ENCODE measurements at places on chromosomes 3 and 15.

- DNase-seq = peak; percentile 79
These were observed 127.5 kb downstream of the BDH1 start for GRCh38 chr3:197428117-197428801.

GRCh38 chr15:52068004-52068615 is 44.5 kb downstream of the BCL2L10 start:
- no peak for DNase-seq

- no peak for DNase-seq
These were observed 1.5 kb downstream of the ATG3 start for GRCh38 chr3:112560307-112560706.

DNA sequence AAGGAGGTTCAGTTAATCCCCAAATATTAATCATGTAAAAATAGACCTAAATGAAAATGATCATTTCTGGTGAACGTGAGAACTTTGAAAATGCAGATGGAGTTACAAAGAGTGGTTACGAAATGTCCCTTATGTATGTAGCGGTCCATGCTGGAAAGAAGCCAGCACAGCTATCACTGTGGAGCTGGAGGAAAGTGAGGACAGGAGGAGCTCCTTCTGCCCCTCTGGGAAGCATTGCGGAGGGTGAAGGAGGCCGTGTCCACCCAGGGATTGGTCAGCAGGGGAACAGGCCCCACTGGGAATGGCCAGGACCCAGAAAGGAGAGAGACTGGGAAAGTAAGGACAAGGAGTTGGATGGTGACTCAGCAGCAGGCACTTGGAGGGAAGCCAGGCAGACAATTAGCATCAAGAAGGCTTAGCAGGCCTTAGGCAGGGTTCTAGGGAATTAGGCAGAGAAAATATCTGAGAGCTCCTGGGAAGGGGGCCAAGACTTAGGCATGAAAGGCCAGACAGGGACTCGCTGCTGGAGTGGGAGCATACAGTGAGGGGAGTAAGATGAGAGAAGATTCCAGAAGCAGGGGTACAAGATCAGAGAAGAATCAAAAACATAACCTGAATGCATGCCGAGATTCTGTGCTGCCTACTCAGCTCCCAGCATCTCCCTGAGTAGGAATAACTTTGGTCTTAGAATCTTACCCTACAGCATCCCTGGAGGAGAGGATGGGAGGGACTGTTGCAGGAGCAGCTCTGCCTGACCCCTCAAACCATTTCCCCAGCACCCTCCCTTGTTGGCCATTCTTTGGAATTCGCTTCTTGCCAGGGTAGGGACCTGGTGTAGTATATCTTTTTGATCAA is 171.0 kb upstream of the UMPS start:
- no peak for DNase-seq

DNA sequence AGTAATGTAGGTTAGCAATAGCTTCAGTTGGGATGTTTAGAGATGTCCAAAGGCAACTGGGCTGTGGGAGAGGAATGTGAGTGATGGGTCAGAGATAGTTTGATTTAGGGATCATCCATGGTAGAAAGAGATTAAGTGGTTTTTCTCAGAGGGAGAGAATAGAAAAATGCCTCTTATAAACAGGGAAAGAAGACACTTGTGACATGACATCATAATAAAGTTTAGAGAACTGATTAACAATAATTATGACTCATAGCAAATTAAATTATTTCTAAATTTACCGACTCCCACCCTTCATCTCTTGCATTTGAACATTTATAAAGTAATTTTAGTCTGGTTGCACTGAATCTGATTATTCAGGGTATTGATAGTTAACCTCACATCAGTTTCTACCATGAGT is 145.1 kb downstream of the CDIN1 start:
- no peak for DNase-seq

DNA sequence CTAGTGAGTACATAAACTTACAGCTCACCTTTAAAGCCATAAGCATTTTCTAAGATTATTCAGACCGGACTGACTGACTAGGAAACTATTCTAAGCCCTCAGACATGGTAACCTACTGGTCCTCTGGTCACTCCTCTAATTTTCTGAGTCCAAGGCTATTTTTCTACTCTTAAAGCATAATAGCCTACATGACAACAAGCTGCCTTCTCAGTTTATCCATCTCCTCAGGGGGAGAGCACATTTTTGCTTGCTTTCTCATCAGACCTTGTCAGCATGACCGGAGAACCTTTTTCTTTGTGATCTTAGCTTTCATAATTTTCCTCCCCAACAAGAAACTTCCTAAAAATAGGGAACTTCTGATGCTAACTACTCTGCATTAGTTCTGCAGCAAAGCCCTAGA is 38.4 kb downstream of the UBP1 start:
- DNase-seq = no peak

GRCh38 chr3:9808345-9809037 is 1.6 kb upstream of the TTLL3 start:
- peak; percentile 72 for DNase-seq

GRCh38 chr15:69992348-69992747 is 105.4 kb downstream of the TLE3 start:
- DNase-seq = no peak

DNA sequence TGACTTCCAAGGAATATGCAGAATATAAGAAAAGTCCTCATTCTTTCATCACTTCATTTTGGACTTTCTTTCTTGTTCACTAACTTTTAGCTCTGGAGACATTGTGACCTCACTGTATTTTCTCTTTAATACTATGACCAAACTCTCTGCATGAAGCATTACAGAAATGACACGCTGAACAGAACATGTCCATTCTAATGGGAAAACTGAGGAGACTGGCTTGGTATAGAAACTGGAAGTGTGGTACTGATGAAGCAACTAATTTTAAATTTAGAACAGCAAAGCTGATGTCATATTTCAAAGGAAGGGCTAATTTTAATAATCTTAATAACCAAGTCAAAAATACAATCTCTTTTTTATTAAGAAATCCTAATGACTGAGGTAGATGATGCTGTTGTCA is 4.7 kb downstream of the DPH3 start:
- DNase-seq = no peak

- DNase-seq = no peak
These were observed 128.5 kb downstream of the RBMS3 start for GRCh38 chr3:29409409-29409808.

GRCh38 chr3:172119266-172119969 is 80.0 kb downstream of the FNDC3B start:
- DNase-seq = no peak

- no peak for DNase-seq
These were observed 6.9 kb downstream of the AADACL2 start for GRCh38 chr3:151740581-151740980.

- DNase-seq = no peak
These were observed 112.0 kb downstream of the SOX2 start for GRCh38 chr3:181823716-181824115.

DNA sequence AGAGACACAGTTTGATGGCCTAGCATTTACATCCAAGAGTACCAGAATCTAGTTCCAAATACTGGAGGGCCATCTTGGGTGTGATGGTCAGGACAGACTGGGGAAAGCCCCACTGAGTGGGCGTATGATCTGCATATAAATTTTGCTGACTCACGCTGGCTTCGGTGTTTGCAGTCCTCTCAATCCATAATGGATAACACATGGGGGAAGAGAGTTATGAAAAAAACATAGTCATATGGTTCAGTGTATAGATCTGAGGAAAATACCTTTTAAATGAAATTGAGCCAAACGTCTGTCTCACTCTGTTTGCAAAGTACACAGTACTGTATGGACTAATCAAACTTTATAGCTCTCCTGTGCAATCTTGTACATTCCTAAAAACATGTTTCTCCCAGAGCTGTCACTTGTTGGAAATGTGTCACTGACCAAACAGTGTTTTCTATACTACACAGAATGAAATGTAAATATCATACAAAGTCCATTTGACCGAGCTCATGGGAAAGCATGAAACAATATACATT is 125.3 kb upstream of the THBS1 start:
- no peak for DNase-seq

GRCh38 chr3:184604615-184605290 is 43.2 kb downstream of the EPHB3 start:
- no peak for DNase-seq

GRCh38 chr15:80216911-80217310 is 35.1 kb downstream of the CTXND1 start:
- no peak for DNase-seq

DNA sequence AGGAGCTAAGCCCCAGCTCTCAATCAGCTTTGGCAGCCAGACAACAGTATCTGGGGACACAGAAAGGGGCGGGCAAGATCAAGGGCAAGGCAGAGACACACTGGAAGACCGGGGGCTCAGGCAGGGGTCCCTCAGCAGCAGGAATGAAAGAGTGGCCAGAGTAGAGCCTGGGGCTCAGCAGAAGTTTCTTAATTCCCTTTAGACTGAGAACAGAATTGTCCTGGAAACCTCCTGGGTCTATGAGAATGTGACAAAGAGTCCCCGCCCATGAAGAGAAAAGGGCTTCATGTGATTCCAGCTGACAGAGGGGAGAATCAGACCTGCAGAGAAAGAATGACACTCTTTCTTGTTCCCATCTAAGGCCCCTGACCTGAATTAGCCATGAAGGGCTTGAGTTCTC is 95.2 kb upstream of the CTNNB1 start:
- DNase-seq = no peak

GRCh38 chr15:54288049-54288448 is 309.8 kb downstream of the UNC13C start:
- DNase-seq = no peak

GRCh38 chr3:154364849-154365248 is 40.6 kb upstream of the DHX36 start:
- no peak for DNase-seq

GRCh38 chr15:70427167-70428120 is 329.7 kb upstream of the TLE3 start:
- no peak for DNase-seq

DNA sequence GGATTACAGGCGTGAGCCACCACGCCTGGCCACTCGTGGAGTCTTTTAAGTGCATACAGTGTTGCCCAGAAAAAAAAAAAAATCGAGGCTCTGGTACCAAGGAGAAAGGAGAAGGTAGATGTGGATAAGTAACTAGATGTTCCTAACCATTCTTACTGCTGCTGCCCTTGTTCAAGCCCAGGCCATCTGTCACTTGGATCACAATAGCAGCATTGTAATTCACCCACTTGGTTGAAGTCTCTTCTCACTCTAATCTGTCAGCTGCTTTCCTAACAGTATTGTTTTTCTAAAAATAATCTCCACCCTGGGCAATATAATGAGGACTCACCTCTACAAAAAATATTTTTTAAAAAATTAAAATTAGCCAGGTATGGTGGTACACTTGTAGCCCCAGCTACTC is 58.0 kb upstream of the CRTC3 start:
- no peak for DNase-seq

DNA sequence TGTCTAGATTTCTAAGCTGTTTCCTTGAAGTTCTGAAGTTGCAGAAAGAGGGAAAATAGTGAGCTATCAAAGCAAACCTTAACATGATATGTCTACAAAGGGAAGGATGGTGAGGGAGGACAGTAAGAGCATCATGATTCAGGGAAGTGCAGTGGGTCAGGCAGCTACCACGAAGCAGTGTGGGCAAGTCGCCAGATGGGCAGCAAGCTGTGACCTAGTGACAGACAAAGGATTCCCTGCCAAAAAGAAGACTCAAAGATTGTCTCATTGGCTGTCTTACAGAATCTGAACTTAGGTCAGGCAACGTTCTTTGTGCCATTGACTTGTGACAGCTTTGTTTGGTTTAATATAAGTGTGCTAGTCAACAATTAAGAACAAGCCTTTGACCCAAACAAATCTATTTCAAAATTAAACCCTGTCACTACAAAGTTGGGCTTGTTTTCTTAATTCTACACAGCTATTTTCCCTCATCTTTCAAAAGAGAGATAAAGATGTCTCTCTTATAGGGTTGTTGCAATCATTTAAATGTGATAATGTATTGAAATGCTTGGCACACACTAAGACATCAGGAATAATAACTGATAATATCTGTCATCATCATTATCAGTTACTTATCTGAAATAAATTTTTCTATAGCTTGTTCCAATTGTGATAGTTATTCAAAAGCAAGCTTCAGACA is 153.3 kb downstream of the ECT2 start:
- no peak for DNase-seq

GRCh38 chr3:177041021-177041729 is 156.1 kb downstream of the TBL1XR1 start:
- DNase-seq = no peak

- DNase-seq = no peak
These were observed 65.1 kb downstream of the ZNF445 start for GRCh38 chr3:44412365-44412764.

DNA sequence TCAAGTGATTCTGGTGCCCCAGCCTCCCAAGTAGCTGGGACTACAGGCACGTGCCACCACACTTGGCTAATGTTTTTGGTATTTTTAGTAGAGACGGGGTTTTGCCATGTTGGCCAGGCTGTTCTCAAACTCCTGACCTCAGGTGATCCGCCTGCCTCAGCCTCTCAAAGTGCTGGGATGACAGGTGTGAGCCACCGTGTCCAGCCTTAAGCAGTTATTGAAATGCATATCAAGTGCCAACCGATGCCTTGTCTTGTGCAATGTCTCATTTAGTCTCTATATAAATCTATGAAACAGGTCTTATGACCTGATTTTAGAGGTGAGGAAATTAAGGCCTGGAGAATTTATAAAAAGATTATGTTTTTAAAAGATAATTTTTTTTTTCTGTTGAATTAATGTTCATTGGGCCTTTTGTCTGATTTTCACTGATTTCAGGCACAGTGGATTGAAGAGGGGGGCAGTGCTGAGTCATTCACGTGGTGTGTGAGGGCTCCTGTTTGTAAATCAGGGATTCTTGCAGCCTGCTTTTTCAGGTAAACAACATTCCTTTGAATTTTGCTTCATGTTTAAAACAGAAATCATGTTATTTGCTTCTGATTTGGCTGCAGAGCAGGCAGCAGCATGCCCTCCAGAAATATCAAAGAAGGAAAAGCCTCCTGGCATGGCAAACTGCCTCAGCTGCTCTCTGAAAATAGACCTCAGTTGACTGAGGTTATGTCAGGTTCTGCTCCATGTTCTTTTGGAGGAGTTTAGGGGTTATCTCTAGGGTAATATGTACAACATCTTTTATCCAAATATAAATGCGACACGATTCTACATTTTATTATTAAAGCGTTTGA is 407.0 kb upstream of the RGMA start:
- DNase-seq = no peak
